CD14-positive monocyte (primary cell): ENCODE measurements at places on chromosomes 11 and 22.

GRCh38 chr11:3375552-3375951 lies 3.4 kb downstream of the ZNF195 start:
- no peak overlapping the region for H3K4me3 ChIP-seq
- no peak overlapping the region for H3K27ac ChIP-seq
- no peak for DNase-seq
- peaks cover 13% of the 10 kb centered on the region for H3K4me1 ChIP-seq
- peaks cover 70% of the 10 kb centered on the region for H3K36me3 ChIP-seq

DNA sequence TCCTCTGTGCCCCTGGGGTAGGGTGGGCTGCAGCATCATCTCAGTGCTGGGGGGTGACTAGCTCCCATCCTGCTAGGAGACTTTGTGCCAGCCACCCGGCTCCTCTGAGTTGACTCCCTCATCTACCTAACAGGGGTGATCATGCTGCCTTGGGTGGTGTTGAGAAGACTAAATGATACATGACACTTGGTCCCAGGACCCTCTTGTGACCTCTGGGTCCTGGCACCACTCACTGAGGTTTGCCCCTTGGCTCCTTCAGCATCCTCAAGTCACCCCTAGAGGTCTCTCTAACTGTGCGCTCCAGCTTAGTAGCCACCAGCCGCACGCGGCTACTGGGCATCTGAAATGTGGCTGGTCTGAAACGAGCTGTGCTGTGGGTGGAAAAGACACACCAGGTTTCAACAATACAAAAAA lies 72.1 kb downstream of the LRRC32 start:
- peaks cover 5% of the 10 kb centered on the region for H3K27me3 ChIP-seq
- DNase-seq = peak; percentile 29
- no peaks in the 10 kb centered on the region for H3K4me1 ChIP-seq

- peak; percentile 58 for DNase-seq
- H3K27me3 ChIP-seq = no peaks in the 10 kb centered on the region
- no peak overlapping the region for H3K4me3 ChIP-seq
- H3K36me3 ChIP-seq = no peaks in the 10 kb centered on the region
Measured at GRCh38 chr22:39220890-39221850, 23.6 kb downstream of the PDGFB start.

DNA sequence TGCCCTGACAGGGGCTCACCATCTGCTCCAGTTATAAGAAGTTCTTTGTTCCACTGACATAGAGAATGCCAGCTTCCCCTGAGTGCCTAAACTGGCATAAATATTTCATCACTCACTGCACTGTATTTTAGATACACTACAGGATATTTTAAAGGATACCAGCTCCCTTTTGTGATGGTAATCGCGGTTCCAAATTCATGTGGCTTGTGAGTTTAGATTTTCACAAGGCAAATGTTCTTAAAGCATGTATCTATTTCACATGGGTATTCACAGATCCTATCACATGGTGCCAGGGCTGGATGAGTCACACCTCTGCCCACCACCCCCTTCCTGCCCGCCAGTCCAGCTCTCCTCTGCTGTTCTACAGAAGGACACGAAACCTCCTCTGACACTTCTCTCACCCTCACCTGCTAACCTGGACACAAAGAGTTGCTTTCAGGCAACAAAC lies 105.5 kb downstream of the KCNC1 start:
- no peak for DNase-seq
- H3K27ac ChIP-seq = no peak overlapping the region
- no peaks in the 10 kb centered on the region for H3K36me3 ChIP-seq
- H3K27me3 ChIP-seq = no peaks in the 10 kb centered on the region
- no peaks in the 10 kb centered on the region for H3K4me1 ChIP-seq

GRCh38 chr11:68008381-68009337 lies 1.5 kb upstream of the ALDH3B1 start:
- DNase-seq = peak; percentile 62
- peak overlapping the region; percentile 94 for H3K27ac ChIP-seq
- H3K4me1 ChIP-seq = peaks cover 80% of the 10 kb centered on the region
- H3K4me3 ChIP-seq = no peak overlapping the region
- no peaks in the 10 kb centered on the region for H3K36me3 ChIP-seq
- H3K27me3 ChIP-seq = no peaks in the 10 kb centered on the region

DNA sequence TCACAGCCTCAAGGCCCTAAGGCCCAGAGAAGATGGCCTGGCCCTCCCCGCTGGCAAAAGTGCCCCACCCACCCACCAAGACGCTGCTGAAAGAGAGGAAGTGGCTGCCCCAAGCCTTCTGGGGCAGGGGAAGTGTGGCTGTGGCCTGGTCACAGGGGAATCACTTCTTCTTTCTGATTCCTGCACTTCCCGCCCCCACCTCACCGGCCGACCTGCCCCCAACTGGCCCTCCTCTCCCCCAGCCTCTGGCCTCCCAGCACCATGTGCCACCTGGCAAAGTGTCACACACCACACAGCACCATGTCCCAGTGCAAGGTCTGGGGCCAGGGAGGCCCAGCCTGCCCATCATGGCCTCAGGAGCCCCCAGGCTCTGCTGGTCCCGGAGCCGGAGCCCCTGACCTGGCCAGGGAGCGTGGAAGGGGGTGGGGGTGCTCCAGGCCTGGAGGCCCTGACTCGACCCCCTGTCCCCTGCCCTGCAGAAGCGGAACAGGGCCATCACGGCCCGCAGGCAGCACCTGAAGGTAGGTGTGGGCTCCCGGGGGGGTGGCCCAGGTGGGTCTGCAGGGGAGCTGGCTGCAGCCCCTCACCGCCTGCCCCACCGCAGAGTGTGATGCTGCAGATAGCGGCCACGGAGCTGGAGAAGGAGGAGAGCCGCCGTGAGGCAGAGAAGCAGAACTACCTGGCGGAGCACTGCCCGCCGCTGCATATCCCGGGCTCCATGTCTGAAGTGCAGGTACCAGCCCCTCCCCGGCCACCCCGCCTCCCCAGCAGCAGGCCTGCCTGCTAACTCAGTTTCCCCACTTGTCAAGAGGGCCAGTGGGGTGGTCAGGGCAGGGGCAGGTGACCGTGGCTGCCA lies 1.4 kb downstream of the TNNI2 start:
- peak overlapping the region; percentile 73 for H3K27ac ChIP-seq
- peaks cover 77% of the 10 kb centered on the region for H3K4me1 ChIP-seq
- peak; percentile 94 for DNase-seq
- no peaks in the 10 kb centered on the region for H3K36me3 ChIP-seq

DNA sequence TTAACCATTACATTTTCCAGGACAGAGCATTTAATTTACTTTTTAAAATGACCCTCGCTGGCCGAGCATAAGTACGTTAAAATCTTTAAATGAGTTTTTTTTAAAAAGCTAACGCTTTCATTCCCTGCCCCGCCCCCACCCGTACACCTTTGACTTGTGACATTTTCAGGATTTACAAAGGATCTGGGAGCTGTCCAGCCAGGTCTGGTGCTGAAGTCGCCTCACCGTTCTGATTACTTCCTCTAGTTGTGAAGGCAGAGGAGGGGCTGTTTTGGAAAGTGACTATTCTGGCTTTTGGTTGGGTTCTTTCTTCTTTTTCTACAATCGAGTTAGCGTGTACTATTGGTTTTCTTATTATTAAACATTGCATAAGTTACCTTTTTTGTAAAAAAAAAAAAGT lies 2.9 kb downstream of the C11orf87 start:
- no peaks in the 10 kb centered on the region for H3K4me1 ChIP-seq
- no peak overlapping the region for H3K27ac ChIP-seq
- DNase-seq = no peak
- no peak overlapping the region for H3K4me3 ChIP-seq
- peaks cover 27% of the 10 kb centered on the region for H3K27me3 ChIP-seq

- no peak for DNase-seq
- no peaks in the 10 kb centered on the region for H3K27me3 ChIP-seq
- H3K4me3 ChIP-seq = no peak overlapping the region
- H3K4me1 ChIP-seq = no peaks in the 10 kb centered on the region
Measured at GRCh38 chr11:47057365-47057764, 119.3 kb downstream of the ARFGAP2 start.

GRCh38 chr11:83723999-83724398 lies 437.8 kb upstream of the CCDC90B start:
- H3K36me3 ChIP-seq = no peaks in the 10 kb centered on the region
- H3K27ac ChIP-seq = no peak overlapping the region
- no peaks in the 10 kb centered on the region for H3K4me1 ChIP-seq
- H3K27me3 ChIP-seq = peaks cover 4% of the 10 kb centered on the region
